D341Med (cell line): ENCODE measurements at places on chromosomes 11 and 22.

GRCh38 chr11:128518493-128519207, 68.7 kb downstream of the ETS1 start:
- no peak for DNase-seq

DNA sequence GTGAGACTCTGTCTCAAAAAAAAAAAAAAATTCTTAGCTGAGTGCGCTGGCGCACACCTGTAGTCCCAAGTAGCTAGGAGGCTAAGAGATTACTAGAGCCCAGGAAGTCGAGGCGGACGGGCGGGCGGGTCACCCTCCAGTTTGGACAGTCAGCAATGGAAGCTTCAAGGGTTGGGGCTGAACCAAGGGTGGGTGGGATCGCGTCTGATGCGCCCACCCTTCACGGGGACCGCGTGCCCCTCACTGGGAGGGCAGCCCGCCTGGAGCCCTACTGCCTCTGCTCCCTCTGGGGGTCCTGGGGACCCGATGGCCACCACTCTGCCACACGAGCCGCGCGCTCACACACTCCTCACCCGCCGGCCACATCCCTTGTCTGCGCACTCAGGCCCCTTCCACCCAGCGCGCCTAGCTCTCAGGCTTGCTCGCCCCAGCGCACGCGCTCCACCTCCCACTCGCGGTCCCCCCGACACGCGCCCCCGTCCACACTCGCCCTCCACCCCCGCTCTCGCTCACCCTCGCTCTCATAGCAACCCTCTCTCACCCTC, 494 bp downstream of the CHID1 start:
- DNase-seq = no peak

- DNase-seq = no peak
These were observed 184.3 kb downstream of the C11orf87 start for GRCh38 chr11:109606256-109606655.

- DNase-seq = no peak
These were observed 39.1 kb downstream of the TCIRG1 start for GRCh38 chr11:68077617-68078582.

GRCh38 chr22:30445438-30446145, 20.0 kb downstream of the MTFP1 start:
- DNase-seq = no peak

DNA sequence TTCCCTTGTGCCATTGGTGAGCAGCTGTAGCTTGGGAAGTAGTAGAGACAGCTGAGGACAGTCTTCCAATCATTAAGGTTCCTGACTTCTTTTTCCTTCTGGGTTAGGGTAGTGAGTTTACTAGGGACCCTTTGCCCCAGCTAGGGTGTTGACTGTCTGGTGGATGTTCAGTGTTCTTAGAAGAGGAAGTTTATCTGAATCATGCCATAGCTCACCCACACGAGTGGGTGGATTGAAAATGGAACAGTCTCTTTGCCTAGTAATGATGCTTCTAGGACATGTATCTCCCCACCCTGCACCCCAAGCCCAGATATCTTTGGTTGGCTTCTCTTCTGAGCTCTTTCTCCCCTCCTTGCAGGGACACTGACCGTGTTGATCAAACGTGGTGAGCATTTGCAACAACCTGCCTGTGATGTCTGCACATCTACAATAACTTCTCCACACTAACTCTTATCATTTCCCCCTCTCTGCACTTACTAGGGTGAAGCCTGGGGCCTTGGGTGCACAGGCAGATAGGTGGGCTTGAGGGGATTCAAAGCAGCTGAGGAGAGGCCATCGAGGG, 57.1 kb upstream of the HORMAD2 start:
- no peak for DNase-seq

DNA sequence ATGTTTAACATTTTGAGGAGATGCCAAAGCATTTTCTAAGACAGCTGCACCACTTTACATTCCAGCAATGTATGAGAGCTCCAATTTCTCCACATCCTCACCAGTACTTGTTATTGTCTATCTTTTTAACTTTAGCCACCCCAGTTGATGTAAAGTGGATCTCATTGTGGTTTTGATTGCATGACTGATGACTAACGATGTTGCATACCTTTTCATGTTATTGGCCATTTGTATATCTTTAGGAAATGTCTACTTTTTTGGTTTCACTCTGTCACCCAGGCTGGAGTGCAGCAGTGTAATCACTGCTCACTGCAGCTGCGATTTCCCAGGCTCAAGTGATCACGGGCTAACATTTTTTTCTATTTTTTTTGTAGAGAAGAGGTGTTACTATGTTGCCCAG, 8.9 kb downstream of the TTC28 start:
- no peak for DNase-seq
